ENCODE measurements at places on chromosomes 7 and 10.
A peak's percentile ranks its signal among the peaks of the same experiment; 100 is the strongest.

DNA sequence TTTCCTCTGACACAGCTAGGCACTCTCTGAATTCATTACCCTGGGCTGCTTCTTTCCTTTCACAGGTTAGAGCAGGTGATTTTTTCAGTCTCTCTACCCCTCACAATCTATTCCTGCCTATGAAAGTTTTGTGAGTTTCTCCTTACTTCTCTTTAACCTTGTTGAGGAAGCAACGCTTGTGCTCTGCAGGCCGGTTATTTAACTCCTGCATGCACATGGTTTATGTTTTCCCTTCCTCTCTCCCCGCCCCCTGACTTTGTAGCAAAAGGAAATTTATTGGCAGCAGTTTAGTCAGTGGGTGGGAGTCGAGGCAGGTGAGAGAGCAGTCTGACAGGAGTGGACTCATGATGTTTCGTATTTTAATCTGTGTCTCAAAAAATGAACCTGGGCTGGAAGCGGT is 91.9 kb downstream of the CELF2 start:
- no peak for DNase-seq

- DNase-seq, result no peak
Measured at GRCh38 chr10:82409671-82410070, 534.7 kb downstream of the NRG3 start.

DNA sequence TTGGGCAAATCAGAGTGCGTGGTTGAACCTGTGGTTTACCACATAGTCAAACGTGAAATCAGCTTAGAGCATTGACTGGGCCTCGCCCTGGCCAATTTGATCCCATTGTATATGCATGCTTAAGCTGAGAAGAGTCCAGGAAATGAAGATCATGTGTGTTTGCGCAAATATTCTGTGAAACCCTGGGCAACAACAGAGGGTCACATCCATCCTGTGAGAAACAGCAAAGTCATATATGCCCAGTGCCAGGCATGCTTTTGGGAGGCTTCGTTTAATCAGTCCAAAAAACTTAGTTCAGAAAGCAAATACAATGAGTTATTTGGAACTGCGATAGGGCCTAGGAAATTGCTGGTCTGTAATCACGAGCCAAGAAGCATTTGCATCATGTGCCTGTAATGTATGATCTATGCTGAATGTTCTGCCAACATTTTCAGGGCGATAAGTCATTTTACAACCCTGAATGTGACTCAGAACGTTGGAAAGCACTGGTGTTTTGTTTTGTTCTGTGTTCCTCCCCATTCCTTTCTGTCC is 412.1 kb upstream of the CELF2 start:
- no peak for DNase-seq

- peak; percentile 13 for DNase-seq
Measured at GRCh38 chr7:96080027-96080426, 241.9 kb downstream of the SLC25A13 start.

DNA sequence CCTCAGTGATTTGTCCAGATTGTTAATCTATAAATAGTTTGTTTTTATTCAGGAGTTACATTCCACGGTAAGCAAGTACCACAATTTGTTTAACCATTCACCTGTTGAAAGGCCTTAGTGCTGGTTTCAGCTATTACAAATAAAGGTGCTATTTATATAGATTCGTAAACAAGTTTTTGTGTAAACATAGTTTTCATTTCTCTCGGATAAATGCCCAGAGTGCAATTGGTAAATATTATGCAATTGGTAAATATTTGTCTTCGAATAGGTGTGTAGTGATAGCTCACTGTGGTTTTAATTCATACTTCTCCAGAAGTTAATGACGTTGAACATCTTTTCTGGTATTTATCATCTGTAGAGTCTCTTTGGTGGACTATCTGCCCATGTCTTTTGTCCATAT is 76.4 kb upstream of the RSU1 start:
- no peak for DNase-seq

- no peak for DNase-seq
Measured at GRCh38 chr10:114767986-114768821, 53.4 kb upstream of the FHIP2A start.

- DNase-seq, result no peak
Measured at GRCh38 chr7:138887872-138888656, 90.1 kb upstream of the ATP6V0A4 start.

DNA sequence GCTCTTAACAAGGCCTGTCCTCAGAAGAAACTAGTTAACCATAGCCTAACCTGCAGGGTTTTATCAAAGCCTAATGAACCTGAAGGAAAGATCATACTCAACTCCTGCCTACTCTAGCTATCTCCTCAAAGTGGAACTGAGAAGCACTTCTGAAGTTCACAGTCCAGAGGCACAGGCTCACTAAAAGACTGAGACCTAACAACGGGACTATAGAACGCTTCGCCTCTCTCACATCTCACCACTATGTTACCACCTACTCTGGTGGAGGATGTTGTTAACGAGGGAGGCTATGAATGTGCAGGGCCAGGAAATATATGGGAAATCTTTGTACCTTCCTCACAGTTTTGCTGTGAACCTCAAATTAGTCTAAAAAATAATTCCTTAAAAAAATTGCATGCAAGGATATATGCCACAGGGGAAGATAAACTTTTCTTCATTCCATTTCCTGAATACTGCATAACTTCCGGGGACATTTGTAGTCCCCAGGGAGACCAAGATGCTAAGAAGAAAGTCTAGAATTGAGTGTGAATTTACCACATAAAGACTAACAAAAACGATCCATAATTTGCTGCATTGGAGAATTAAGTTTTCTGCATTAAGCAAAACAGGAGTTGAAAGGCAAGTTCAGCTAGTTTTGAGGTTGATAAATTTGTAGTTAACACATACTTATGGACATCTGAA is 21.6 kb downstream of the LIPJ start:
- no peak for DNase-seq

DNA sequence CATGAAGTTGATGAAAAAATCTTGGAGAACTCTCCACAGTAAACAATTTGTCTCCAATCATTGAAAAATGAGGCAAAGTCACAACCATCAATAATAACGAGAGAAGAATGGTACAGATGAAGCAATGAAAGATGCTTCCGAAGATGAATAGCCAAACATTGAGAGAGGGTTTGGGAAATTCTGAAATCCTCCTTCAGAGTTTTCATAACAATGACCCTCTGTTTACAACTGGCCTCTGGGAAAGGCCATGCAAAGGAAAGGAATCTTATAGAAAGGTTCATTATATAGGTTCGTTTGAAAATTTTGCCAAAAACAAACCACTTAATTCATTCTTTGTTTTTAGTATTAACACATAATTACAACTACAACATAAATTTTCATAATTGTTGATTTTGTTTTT is 166.5 kb downstream of the ABCA13 start:
- DNase-seq, result no peak

- DNase-seq, result no peak
Measured at GRCh38 chr10:86592413-86592812, 61.9 kb upstream of the OPN4 start.

GRCh38 chr7:4045975-4046374 is 636.1 kb upstream of the FOXK1 start:
- no peak for DNase-seq

DNA sequence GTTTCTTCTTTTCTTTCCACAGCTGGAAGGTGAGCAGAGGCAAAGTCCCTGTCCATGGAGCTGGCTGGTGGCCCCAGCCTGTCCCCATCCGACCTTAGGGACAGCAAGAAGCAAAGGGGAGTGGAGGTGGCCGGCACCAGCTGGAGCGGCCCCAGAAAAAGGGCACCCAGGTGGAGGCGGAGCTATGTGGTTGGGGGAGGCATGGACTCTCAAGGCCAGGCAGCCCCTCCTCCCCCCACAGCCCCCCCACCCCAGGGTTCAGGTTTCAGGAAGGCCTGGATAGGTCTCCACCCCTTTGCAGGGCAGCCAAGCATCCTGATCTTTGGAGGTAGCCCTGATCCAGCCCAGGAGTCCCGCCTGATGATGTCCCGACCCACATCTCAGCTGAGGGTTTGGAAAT is at the start of gene SSC4D:
Gene SSC4D (minus strand): TSS at position 161 of the 400 bp plus-strand sequence. CDS start 5,258 bp downstream, outside the sequence.
- DNase-seq, result peak; percentile 12

- no peak for DNase-seq
Measured at GRCh38 chr10:73796766-73797165, 11.4 kb downstream of the ZSWIM8 start.

- DNase-seq, result no peak
Measured at GRCh38 chr10:29948881-29949355, 110.5 kb downstream of the JCAD start.

GRCh38 chr10:59212301-59212798 is 35.9 kb downstream of the PHYHIPL start:
- DNase-seq, result no peak

- no peak for DNase-seq
Measured at GRCh38 chr10:67943917-67944316, 59.5 kb downstream of the SIRT1 start.

- DNase-seq, result peak; percentile 33
Measured at GRCh38 chr10:98748298-98748697, 301.6 kb upstream of the HPS1 start.

GRCh38 chr7:33986451-33986850 is 81.1 kb downstream of the BMPER start:
- no peak for DNase-seq

GRCh38 chr10:14372606-14373005 is 41.9 kb upstream of the FRMD4A start:
- DNase-seq, result no peak

All from NCI-H524 (cell line).